Dermis blood vessel endothelial cell (primary cell): ENCODE measurements at places on chromosomes 7 and 10. TPM values are rescaled to one million over a fixed set of nuclear protein-coding genes. Genes with fewer than 3 reads are reported as not detected.

Gene ELMO1
- total RNA-seq = 68.5 and 109 TPM in 2 replicates

- peak; percentile 51 for DNase-seq
Measured at GRCh38 chr10:102419269-102420180, 940 bp upstream of the PSD start.

- DNase-seq = no peak
Measured at GRCh38 chr10:71453186-71453585, 56.5 kb downstream of the CDH23 start.

DNA sequence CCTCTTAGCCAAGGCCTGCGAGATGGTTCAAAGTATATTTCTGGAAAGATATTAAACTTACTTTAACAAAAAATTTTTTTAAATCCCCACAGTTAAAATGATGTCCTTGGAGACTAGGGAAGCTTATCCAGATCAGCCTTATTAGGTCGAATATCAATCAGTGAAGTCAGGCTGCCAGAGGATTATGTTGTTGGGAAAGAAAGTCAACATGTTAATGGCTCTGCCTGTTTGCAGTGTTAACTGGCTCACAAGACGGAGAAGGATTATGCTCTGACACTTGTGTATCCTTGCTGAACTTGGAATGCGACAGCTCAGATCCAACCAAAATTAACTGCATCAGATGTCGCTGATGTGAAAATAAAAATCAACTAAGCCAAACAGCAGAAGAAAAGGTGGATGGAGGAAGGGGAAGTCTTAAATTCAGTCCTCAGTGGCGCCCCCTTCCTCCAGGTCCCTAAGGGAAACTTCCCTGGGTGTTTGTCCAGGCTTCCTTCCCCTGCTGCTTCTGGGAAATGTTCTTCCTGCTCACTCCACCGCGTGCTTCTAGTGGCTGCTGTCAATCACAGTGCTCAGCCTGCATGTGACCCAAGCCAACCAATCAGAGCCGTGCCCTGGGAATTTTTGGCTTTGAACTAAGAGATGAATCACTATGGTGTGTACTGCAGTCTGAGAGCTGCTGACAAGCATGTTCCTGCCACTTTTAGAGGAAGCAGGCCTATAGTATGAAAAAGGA, 690.4 kb upstream of the NRP1 start:
- DNase-seq = peak; percentile 13

Gene ITIH5
- total RNA-seq = 0.51 and 0.65 TPM in 2 replicates

GRCh38 chr10:49205206-49205605, 17.0 kb upstream of the TMEM273 start:
- DNase-seq = no peak

DNA sequence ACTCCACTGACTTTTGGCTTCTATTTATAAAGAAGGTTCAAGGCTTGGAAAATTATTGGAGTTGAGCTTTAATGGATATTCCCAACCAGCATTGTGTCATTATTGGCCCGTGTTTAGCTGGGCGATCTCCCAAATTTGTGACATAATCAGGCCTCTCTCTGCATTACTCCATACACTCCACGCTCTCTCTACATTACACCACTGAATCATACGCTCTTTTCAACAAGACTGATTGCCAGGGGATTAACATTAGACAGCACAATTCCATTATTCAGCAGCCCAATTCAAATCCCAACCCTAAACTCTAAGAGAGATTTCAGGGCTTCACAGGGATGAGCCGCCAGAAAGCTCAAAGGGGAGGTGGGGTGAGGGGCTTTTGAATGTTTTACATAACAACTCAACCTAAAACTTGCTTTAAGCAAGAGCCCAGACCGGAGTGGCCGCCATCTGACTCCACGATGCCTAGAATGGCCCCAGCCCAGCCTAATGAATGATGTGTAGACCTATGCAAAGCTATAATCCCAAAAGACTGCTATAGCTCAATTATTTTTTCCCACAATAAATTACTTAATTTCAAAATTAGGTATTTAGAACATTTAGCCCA, 61.8 kb downstream of the FGFR2 start:
- no peak for DNase-seq

- DNase-seq = no peak
Measured at GRCh38 chr7:94258418-94259300, 136.0 kb upstream of the COL1A2 start.

DNA sequence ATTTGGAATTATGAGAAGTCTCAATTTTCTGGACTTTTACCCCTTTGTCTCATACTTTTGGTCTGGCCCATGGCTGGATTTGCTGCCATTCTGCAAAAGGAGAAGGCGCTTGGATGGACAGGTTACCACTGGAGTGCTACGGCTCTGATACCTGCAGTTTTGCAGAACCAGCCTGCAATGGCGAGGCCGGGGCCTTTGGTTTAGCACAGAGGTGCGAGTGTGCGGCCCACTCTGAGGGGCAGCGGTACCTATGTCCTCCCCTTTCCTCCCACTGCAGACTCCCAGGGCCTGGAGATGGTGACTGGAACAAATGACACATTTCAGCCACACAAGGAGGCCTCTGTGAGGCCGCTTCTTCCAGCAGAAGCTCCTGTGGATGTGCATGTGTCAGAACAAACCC, 11.9 kb downstream of the ZNF777 start:
- no peak for DNase-seq

DNA sequence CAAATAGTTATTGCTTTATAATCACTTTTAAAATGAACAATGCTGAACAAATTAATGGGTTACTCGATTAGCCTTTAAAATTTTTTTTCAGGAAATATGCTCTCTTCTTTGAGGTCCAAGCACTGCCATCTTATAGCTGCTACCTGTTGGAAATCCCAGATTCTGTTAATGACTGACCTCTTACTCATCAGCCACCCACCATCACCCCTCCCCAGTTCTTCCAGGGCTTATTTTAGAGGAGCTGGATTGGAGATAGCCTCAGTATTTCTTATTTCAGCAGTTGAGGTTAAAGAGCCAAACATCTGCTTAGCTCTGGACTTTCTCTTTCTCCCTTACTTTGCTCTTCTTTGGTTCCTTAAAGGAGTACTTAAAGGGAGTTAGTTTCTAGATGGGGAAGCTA, 420.0 kb downstream of the EXOC4 start:
- DNase-seq = no peak

- peak; percentile 54 for DNase-seq
Measured at GRCh38 chr7:21542891-21543527, at the start of gene DNAH11. TSS of gene DNAH11 (plus strand) at chr7:21543039. CDS start at chr7:21543246, 207 bp downstream.

GRCh38 chr10:80356989-80357850, 639 bp downstream of the DYDC2 start:
- no peak for DNase-seq

Gene ENTPD7
- 23.0 and 25.2 TPM in 2 replicates for total RNA-seq

DNA sequence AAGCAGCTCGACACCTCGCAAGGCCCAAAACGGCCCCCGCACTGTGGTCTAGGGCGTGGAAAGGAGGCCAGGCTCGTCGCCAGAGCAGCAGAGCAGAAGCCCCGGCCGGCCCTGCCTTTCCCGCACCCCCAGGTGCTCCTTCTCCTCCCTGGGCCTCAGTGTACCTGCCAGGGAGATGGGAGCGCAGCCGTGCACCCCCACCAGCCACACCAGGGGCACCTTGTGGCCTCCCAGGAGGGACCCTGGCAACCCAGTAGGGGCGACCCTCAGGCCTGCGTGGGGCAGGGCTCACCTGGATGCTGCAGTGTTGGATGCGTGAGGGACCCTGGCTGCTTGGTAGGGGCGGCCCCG, 9.5 kb downstream of the PDGFA start:
- DNase-seq = no peak

GRCh38 chr7:132561763-132562162, 14.5 kb downstream of the PLXNA4 start:
- no peak for DNase-seq

DNA sequence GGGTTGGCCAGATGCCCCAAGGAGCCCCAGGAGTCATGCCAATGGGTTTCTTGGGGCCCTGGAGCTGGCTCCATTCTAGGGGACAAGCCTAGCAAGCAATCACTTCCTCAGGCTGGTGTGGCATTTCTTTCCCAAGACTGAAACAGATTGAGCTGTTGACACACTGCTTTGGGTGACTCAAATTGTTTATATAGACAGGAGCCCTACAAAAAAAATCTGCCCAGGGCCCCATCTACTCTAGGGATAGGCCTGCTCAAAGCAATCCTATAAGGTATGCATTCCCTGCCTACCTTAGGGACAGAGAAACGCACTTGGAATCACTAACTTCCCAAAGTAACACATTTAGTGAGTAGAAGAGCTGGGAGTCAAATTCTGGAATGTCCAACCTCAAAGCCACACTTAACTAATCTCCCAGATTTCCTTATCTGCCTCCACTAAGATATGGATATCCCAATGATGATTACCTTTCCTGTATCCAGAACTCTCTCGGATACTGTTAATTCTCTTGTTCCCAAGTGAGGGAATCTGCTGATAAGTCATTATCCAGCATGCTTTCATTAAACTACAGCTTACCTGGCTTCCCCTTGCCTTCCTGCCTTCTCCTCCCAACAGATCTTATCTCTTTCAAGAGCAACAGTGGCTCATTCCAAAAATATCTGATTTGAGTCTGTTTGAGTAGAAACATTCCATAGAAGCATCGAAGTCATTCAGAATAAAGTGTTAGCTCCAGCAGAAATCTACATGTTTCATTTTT, 3.1 kb downstream of the ABLIM1 start:
- no peak for DNase-seq

Gene LRRD1
- total RNA-seq = under 0.01 TPM in 1 of 2 replicates, not detected in the other

- DNase-seq = no peak
Measured at GRCh38 chr7:36747280-36748016, 23.2 kb upstream of the AOAH start.

GRCh38 chr10:132616170-132616995, 78.8 kb downstream of the INPP5A start:
- no peak for DNase-seq

- no peak for DNase-seq
Measured at GRCh38 chr7:40621592-40621998, 486.8 kb downstream of the SUGCT start.

Gene SPDYE5
- total RNA-seq = not detected in 2 replicates

Gene SHTN1
- total RNA-seq = 1.0 and 2.9 TPM in 2 replicates

GRCh38 chr7:36283711-36284130, 105.9 kb upstream of the ANLN start:
- DNase-seq = no peak

GRCh38 chr10:7310076-7310475, 100.8 kb downstream of the SFMBT2 start:
- no peak for DNase-seq

DNA sequence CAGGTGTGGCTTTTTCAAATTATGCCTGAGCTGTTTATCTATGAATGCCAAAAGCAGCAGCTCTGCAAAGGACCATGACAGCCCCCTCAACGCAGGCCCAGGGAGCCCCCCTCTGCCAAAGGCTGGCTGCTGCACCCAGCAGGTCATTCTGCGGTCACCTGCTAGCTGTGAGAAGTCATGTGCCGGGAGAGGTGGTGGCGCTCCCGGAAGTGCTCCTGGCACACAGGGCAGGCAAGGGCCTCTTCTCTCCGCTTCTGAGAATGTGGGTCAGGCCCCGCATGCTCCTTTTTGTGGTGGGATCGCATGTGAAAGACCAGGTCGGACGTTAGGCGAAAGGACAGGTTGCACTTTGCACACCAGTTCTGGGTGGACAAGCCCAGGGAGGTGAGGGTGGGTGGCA, 16.4 kb downstream of the ZNF488 start:
- DNase-seq = no peak

GRCh38 chr7:155685791-155686160, 41.3 kb downstream of the RBM33 start:
- DNase-seq = no peak
